Activated B cell treated with CpG ODN at 0.5 μM for 24 hours (primary cell): ENCODE measurements at places on chromosomes 12 and 14.

- no peak for DNase-seq
- peaks cover 3% of the 10 kb centered on the region for H3K27me3 ChIP-seq
- no peak overlapping the region for H3K27ac ChIP-seq
- no peak overlapping the region for H3K4me3 ChIP-seq
- no peaks in the 10 kb centered on the region for H3K36me3 ChIP-seq
Observed at GRCh38 chr12:41466802-41467201, 278.7 kb downstream of the PDZRN4 start.

DNA sequence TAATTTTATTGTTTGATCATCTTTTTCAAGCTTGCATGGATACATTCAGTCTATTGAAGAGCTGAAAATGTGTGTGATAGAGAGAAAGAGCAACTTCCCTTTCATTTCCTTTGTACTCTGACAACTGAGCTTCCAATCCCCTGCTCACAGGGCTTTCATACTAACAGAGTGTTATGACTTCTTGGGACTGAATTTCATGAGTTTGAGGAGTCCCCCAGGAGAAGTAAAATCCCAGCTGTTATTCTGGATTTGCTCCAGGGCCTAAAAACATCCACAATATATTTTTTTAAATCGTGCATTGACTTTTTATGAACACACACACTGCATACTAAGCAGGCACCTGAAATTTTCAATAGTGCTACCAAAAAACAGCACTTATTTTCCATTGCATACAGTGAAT, 195.8 kb upstream of the CAND1 start:
- no peak overlapping the region for H3K4me3 ChIP-seq
- H3K4me1 ChIP-seq, result peaks cover 9% of the 10 kb centered on the region
- peaks cover 49% of the 10 kb centered on the region for H3K27me3 ChIP-seq
- H3K36me3 ChIP-seq, result no peaks in the 10 kb centered on the region
- no peak overlapping the region for H3K27ac ChIP-seq

- no peak for DNase-seq
- no peaks in the 10 kb centered on the region for H3K36me3 ChIP-seq
- H3K27ac ChIP-seq, result no peak overlapping the region
- no peaks in the 10 kb centered on the region for H3K27me3 ChIP-seq
Observed at GRCh38 chr14:41824441-41824840, 217.8 kb downstream of the LRFN5 start.

- H3K36me3 ChIP-seq, result no peaks in the 10 kb centered on the region
- DNase-seq, result no peak
- no peak overlapping the region for H3K27ac ChIP-seq
- no peaks in the 10 kb centered on the region for H3K4me1 ChIP-seq
- no peaks in the 10 kb centered on the region for H3K27me3 ChIP-seq
Observed at GRCh38 chr14:39957290-39957689, 525.1 kb upstream of the FBXO33 start.

DNA sequence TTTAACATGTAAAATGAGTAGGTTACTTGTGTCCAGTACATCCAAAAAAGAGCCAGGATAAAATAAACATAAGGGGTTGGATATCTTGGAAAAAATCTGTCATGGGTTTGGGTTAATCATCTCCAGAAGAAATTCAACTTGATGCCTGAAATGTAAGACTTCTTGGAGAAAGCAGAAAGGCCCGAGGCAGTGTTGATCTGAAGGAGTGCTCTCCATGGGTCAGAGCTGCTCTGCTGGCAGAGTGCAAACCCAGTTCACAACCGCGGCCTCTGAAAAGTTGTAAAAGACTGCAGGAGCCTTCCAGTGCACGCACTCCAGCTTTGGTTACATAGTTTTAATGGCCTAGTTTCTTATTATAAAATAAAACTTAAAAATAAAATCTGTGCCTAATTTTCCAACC, 97.3 kb upstream of the ALX1 start:
- no peak overlapping the region for H3K4me3 ChIP-seq
- DNase-seq, result no peak
- H3K27ac ChIP-seq, result no peak overlapping the region
- H3K27me3 ChIP-seq, result no peaks in the 10 kb centered on the region

GRCh38 chr14:37436519-37436918, 158.5 kb downstream of the FOXA1 start:
- DNase-seq, result no peak
- H3K27me3 ChIP-seq, result no peaks in the 10 kb centered on the region
- no peaks in the 10 kb centered on the region for H3K4me1 ChIP-seq
- H3K36me3 ChIP-seq, result no peaks in the 10 kb centered on the region

GRCh38 chr12:27709212-27709931, 1.3 kb upstream of the MRPS35 start:
- peaks cover 26% of the 10 kb centered on the region for H3K36me3 ChIP-seq
- peaks cover 26% of the 10 kb centered on the region for H3K4me1 ChIP-seq
- H3K27ac ChIP-seq, result no peak overlapping the region
- H3K27me3 ChIP-seq, result no peaks in the 10 kb centered on the region
